NCI-H1417 treated with DMSO at 0.1 percent for 48 hours (cell line): ENCODE measurements at places on chromosomes 3 and 15.

GRCh38 chr3:135490219-135490915 is 475.2 kb upstream of the PPP2R3A start:
- no peak for DNase-seq

- no peak for DNase-seq
Observed at GRCh38 chr15:99995543-99995942, 262.3 kb upstream of the LYSMD4 start.

- no peak for DNase-seq
Observed at GRCh38 chr3:55435491-55435890, 51.6 kb downstream of the WNT5A start.

GRCh38 chr15:70758790-70759462 is 4.4 kb downstream of the UACA start:
- DNase-seq: no peak

- no peak for DNase-seq
Observed at GRCh38 chr3:43855674-43856299, 165.0 kb downstream of the ABHD5 start.

GRCh38 chr15:32030795-32031194 is 480 bp downstream of the CHRNA7 start:
- DNase-seq: no peak

GRCh38 chr3:44309500-44309899 is 29.1 kb upstream of the TCAIM start:
- DNase-seq: no peak

GRCh38 chr3:107962946-107963345 is 127.9 kb downstream of the CD47 start:
- DNase-seq: no peak

DNA sequence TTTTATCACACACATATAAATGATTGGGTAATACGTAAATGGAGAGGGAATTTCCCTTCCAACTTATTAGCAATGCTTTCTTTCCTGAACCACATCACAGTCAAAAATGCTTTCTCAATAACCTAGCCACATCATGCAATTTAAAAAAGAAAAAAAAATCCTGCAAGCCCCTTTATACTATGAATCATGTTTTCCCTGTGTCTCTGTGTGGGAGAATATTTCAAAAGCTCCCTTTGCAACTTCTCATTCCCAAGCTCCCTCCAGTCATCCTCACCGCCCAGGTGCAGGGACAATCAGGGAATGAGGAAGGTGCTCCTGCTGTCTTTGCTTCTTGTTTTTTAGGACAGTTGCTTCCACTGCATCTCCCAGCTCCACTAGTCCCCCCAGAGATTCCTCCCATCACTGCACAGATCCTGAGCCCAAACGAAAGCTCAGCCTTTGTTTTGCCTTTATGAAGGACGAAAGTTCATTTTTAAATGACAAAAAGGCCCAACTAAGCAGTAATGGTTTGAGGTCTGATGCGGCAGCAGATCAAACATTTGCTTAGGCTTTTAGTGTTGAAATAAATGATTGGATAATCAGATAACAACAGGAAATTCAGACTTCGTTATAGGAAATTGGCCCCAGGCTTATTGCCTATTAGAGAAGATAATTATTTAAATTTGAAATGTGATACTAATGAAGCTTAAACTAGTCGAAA is 47.8 kb upstream of the ADGRG7 start:
- no peak for DNase-seq

- DNase-seq: no peak
Observed at GRCh38 chr3:78390221-78390620, 1350.3 kb downstream of the ROBO2 start.

GRCh38 chr3:127427666-127428065 is 139.8 kb upstream of the PRR20G start:
- DNase-seq: no peak

DNA sequence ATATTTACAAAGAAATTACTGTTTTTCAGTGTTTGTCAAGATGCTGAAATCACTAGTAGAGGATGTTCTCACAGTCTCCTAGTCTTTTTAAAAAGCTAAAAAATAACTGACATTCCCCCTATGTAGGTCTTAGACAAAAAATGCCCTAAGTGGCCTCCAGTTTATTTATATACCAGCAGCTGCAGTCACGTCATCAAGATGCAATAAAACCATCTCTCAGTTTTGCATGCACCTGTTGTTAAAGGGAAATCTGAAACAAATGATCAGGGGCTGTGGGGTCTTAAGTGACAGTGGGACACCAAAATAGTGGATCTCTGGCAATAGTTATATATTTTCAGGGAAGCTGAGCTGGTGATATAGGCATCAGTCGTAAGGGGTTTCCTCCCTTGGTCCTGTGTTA is 146.5 kb upstream of the ARPP21 start:
- DNase-seq: no peak

GRCh38 chr3:188792793-188793192 is 379.0 kb upstream of the TPRG1 start:
- no peak for DNase-seq

DNA sequence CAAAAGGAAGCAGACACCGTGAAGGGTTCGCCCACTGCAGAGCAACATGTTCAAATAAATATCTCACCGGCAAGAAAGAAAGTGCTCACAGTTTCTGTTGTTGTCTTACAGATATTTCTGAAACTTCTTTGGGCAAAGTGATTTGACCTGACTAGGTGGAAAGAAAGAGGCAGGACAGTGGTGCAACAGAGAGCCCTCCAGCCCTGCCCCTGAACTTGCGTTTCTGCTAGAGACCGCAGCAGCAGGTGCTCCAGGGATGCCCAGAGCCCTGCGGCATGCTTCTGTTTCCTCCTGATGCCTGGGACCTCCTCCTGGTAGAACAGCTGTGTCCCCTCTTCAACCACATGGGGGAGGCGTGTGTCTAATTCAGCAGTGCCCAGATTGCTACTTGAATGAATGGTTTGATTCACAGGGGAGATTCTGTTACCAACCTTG is 123.4 kb downstream of the ATP10A start:
- no peak for DNase-seq
